ENCODE measurements at places on chromosomes 3 and 15.

DNA sequence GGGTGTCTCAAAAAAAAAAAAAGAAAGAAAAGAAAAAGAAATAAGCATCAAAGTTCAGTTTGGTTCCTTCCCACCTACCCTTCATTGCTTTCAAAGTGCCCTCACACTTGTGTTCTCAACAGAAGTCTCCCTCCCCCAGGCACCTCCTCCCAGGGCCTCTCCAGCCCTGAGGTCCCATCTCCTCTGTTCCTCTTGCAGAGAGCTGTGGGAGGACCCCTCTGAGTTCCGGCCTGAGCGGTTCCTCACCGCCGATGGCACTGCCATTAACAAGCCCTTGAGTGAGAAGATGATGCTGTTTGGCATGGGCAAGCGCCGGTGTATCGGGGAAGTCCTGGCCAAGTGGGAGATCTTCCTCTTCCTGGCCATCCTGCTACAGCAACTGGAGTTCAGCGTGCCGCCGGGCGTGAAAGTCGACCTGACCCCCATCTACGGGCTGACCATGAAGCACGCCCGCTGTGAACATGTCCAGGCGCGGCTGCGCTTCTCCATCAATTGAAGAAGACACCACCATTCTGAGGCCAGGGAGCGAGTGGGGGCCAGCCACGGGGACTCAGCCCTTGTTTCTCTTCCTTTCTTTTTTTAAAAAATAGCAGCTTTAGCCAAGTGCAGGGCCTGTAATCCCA lies 6.1 kb downstream of the CYP1A2 start:
- no peak for DNase-seq

DNA sequence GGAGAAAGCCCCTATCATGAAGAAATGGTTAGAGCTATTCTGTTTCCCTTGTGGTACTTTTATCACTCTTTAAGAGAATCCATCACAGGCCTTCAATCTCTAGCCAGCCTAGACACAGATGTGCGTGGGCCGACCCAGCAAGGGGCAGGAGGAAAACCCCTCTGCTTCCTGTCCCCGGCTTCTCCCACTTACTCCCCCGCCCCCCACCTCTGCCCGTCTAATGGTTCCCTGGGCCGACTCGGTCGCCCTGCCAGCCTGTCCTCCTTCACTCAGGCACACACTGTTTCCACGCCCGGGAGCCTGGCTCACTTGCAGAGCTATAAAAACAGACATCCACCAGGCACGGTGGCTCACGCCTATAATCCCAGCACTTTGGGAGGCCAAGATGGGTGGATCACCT lies 58.3 kb upstream of the TFRC start:
- DNase-seq: no peak

GRCh38 chr3:187165144-187165543 lies 25.8 kb upstream of the RPL39L start:
- peak; percentile 74 for DNase-seq

- no peak for DNase-seq
Observed at GRCh38 chr15:77639431-77639830, 6.7 kb upstream of the LINGO1 start.

GRCh38 chr15:26061248-26061647 lies 198.1 kb upstream of the ATP10A start:
- no peak for DNase-seq

DNA sequence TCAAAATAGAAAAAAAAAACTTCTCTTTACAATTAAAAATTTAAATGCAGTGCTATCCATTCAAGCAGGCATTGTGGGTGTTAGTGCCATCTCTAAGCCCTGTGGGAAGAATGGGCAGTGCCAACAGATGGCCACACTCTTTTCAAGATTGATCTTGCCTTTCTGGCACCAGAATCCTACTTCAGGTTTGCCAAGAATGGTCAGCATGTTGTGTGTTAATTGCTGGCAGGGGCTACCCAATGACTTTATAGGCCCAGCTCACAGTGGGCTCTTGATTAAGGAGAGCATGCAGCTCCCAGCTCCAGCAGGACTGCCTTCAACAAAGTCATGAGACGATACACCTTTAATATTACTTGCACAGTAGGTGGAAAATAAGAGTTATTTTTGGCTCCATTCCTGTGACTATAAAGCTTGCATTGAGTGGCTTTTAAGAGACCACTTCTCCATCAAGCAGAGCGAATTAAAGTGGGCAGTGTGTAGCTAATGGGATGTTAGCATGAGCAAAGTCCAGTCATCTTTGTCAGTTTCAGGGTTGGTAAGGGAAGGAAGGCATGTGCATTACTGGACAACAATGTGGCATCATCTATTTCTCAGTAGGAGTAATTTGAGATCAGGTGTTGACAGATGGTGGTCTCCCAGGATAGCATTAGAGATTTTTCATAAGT lies 476.8 kb downstream of the C3orf38 start:
- peak; percentile 58 for DNase-seq

GRCh38 chr3:116005404-116005803 lies 382.1 kb downstream of the GAP43 start:
- no peak for DNase-seq

DNA sequence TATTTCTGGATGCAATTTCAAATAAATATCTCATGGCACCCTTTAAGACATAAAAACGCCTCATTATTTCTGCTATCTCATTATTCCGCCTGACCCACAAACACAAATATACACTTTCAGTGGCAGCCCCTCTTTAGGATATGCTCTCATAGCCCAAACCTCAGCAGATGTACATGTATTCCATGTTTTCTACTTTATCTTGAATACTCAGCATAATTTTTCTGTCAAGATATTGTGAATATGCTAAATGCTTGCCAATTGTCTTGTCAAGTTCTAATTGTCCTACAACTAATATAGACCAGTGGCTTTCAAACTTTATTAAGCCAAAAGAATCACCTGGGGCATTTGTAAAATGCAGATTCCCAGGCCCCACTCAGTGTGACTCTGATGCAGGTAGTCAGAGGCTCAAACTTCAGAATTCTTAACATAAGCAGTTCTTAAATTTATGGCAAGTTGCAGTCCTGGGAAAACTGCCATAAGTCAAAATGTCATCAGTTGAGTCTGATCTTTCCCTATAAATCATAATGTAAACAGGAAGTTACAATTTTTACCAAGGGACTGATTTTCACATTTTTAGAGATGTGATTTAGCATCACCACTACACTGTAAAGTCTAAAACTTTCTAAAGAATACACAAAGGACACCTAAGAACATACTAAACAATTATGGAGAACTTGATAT lies 135.1 kb downstream of the TBL1XR1 start:
- DNase-seq: peak; percentile 49

Data from lung (tissue), 17 donors.